ACHN (cell line): ENCODE measurements at places on chromosomes 13 and 19.

- no peak for DNase-seq
Observed at GRCh38 chr13:113648216-113648610, 9.8 kb downstream of the ATP4B start.

DNA sequence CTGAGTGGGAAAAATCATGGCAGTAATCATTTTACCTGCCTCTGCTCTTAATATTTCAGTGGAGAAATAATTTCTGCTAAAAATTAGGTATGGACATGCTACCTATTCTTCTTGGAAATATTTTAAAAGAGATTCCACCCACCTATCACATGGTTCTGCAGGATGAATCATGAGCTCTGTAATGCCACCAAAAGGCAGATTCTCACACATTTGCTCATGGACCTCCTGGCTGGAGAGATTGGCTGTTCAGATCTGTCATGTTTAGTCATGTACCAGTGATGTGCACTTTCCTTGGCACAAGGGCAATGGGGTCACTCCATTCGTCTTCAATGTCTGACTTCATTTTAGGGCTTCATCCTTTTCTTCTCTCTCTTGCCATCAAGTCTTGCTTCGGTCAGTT, 101.8 kb upstream of the MBNL2 start:
- no peak for DNase-seq

DNA sequence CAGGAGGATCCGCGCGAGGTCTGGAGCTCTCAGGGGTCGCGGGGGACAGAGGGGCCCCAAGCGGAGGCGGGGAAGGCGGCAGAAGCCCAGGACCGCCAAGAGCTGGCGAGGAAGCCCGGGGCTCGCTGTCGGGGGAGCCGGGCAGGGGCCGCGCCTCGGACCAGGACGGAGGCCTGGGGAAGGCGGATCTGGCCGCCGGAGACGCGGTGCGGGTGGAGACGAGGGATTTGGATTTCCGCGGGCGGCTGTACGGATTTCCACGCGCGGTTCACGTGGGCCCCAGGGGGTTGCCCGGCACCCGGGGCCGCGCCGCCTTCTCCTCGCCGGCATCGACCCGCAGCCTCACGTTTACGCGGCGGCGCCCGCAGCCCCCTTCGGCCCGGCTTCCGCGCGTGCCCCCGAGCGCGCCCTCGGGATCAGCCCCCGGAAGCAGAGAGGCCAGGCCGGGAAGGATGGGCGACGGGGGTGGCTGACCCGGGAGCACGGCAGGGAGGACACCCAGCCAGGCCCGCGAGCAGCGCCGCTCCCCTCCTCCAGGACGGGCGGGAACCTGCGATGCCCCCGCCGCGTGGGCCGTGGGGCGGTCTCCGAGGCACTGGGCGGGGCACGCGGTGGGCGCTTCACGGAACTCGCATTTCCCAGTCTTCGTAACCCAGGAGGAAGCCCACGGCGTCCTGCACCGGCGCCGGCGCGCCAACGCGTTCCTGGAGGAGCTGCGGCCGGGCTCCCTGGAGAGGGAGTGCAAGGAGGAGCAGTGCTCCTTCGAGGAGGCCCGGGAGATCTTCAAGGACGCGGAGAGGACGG, 4.7 kb downstream of the F7 start:
- no peak for DNase-seq

- no peak for DNase-seq
Observed at GRCh38 chr19:8655340-8655709, 24.9 kb downstream of the NFILZ start.

GRCh38 chr13:41930154-41930553, 30.8 kb downstream of the VWA8 start:
- no peak for DNase-seq

DNA sequence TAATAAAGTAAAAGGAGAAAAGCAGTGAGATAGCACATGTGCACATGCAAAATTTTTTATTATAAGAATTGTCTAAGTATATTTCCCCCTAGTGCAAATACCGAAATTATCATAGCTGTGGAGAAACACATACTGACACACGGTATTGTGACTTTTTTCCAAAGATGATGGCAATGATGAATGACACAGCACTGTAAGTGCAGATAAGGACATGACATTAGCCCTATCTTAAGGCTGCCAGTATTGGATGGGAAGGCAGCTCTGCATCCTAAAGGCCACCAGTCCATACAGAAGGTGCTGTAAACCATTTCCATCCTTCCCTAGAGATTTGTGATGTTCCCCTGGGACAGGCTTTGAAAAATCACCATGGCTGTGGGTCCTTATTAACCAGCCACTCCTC, 11.5 kb upstream of the MICU2 start:
- DNase-seq = no peak
